ENCODE measurements at places on chromosomes 7 and 10.

GRCh38 chr10:51649064-51649463, 50.3 kb downstream of the CSTF2T start:
- no peak for DNase-seq

- no peak for DNase-seq
Observed at GRCh38 chr10:104253106-104253505, 1.6 kb upstream of the GSTO1 start.

DNA sequence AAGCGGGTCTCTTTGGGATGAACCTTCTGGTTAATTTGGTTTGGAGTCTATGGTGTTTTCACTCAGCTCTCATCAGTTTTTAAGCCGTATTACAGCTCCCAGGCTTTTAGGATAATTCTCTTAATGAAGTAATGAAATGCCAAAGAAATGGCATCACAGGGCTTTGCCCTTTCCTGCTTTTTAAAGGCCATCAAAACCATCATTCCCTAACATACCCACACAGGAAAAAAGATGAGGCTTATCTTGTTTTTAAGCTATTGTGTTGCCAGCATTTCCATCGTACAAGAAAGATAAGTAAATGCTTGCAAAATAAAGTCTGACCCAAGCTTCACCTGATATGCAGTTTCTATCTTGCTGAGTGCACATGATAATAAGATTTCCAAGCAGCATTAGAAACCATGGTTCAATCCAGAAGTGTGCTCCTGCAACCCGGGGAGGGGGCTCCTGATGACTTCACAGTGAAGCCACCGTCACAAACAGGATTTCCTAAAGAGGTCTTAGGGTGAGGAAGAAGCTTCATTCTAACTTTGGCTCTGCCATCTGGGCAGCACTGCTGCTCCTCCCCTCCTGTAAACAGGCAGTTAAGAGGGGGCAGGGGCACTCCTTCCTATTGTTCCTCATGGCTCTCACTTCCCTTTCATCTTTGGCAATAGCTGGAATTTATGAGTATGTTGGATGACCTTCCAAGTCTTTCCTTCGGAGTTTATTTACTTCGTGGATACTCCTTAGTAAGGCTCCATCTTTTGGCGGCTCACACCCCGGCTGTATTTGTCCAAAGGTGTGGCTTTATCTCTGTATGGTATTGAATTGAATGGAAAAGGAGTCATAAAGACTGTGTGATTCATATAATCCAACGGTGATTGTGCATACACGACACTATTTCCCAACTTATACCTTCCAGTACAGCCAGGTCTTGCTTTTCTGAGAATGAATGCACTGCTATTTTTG, 55.2 kb upstream of the FAM133B start:
- DNase-seq = no peak

GRCh38 chr7:4830176-4830575, 31.7 kb downstream of the PAPOLB start:
- DNase-seq = peak; percentile 65

DNA sequence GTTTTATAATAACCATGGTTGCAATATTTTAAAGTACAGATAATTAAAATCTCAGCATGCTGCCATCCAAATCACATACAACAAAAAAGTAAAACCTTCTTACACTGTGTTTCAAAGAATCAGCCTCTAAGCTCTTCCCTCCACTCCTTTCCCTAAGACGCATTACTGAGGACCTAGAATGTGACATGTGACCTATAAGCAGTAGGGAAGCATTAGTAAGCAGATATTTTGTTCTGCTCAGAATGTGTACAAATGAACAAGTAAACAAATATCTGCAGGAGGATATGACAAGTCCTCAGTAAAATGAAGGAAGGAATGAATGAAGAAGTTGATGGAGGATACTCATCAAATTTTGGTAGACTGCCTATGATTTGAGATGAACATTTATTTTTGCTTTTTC, 49.1 kb downstream of the RAB11FIP2 start:
- no peak for DNase-seq

- no peak for DNase-seq
Observed at GRCh38 chr7:107530751-107531150, 33.0 kb downstream of the COG5 start.

GRCh38 chr10:113111260-113111659, 161.2 kb downstream of the TCF7L2 start:
- DNase-seq = no peak

GRCh38 chr10:95440756-95441546, 120.2 kb downstream of the SORBS1 start:
- no peak for DNase-seq

- DNase-seq = no peak
Observed at GRCh38 chr10:112562809-112563663, 116.0 kb downstream of the VTI1A start.

DNA sequence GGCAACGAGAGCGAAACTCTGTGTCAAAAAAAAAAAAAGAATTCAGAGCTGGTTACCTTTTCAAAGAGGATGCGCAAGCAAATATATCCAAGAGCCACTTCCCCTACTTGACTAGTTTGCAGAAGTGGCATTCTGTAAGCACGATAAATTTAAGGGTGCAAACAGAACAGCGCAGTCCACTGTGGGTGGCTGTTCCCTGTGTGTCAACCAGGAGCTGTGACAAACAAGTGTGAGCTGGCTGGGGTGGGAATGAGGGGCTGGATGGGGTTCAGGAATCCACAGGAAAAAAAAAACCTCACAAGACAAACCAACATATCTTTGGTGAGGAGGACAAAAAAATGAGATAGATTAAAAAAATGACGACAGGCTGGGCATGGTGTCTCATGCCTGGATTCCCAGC, 15.9 kb downstream of the GUSB start:
- DNase-seq = no peak

- DNase-seq = no peak
Observed at GRCh38 chr7:2321020-2321419, 6.8 kb upstream of the SNX8 start.

- DNase-seq = no peak
Observed at GRCh38 chr10:60353519-60354258, 36.0 kb downstream of the ANK3 start.

- DNase-seq = no peak
Observed at GRCh38 chr7:102721-103120, 89.7 kb upstream of the FAM20C start.

DNA sequence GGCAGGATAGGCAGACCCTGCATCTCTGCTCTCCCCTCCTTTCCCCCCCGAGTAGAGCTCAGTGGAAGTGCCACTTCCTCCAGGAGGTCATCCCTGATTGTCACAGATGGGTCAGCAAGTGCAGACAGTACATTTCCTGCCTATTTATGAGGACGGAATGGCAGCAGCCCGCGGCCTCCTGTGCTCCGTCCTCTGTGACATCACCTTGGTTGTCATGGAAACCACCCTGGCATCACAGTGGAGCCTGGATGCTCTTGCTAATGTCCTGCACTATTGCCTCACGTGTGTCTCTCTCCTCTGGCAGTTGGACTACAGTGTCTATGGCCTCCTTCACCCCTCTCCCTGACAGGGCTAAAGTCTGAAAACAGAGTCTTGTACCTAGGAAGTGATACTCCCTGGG, 148.6 kb downstream of the SH3PXD2A start:
- DNase-seq = no peak

- no peak for DNase-seq
Observed at GRCh38 chr7:157444843-157445135, 108.0 kb downstream of the DNAJB6 start.

GRCh38 chr10:128898133-128898915, 568.7 kb upstream of the MGMT start:
- DNase-seq = no peak

GRCh38 chr10:128097783-128098182, 28.4 kb downstream of the MKI67 start:
- DNase-seq = no peak

DNA sequence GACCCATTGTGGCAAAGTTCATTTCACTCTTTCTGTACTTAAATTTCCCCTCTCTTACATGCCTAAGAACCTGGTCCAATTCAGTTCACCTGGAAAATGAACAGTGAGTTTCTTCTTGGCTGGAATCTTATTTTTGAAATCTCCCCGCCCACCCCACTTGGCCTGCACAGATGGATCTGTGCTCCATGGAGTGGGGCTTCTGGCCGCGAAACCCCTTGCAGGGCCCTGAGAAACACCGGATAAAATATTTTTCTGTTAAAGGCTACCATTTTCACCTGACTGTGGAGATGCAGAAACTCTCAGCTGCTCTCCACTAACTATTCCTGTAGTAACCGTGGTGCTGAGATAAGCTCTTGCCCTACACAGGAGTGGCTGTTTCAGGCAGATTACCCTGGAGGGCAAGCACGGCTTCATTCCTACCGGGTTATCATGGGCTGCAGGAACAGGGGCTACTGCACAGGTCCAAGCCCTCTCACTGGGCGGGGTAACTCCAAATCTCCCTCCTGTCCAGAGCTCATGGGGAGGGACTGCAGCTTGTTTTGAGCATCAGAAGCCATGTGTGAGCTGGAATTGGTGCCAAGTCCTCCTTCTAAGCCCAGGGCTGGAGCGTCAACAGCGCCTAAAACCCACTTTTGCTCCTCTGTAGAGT, 118.9 kb downstream of the PRPF18 start:
- DNase-seq = no peak

DNA sequence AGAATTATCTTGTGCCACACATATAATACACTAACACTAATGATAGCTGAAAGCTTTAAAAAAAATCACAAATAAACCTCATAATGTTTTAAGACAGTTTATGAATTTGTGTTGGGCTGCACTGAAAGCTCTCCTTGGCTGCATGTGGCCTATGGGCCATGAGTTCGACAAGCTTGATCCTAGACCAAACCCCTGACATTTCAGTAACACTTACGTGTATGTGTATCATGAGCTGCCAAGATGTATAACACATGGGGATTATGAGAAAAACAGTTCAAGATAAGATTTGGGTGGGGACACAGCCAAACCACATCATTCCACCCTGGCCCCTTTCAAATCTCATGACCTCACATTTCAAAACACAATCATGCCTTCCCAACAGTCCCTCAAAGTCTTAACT, 823.8 kb downstream of the PCDH15 start:
- DNase-seq = no peak

- no peak for DNase-seq
Observed at GRCh38 chr10:76523246-76523645, 1091.8 kb downstream of the LRMDA start.

- DNase-seq = no peak
Observed at GRCh38 chr10:75238182-75239095, 2.7 kb upstream of the COMTD1 start.

DNA sequence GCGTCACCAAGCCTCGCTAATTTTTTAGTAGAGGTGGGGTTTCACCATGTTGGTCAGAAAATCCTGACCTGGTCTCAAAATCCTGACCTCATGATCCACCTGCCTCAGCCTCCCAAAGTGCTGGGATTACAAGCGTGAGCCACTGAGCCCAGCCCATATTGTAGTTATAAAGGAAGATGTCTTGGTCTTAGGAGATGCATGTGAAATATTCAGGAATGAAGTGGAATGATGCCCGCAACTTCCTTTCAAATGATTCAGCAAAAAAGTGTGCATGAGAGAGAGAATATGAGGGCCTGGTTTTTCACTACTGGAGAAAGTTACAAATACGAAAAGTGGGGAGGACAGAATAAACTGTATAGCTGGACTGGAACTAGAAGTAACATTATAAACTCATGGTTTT, 15.9 kb downstream of the TMEM209 start:
- no peak for DNase-seq

DNA sequence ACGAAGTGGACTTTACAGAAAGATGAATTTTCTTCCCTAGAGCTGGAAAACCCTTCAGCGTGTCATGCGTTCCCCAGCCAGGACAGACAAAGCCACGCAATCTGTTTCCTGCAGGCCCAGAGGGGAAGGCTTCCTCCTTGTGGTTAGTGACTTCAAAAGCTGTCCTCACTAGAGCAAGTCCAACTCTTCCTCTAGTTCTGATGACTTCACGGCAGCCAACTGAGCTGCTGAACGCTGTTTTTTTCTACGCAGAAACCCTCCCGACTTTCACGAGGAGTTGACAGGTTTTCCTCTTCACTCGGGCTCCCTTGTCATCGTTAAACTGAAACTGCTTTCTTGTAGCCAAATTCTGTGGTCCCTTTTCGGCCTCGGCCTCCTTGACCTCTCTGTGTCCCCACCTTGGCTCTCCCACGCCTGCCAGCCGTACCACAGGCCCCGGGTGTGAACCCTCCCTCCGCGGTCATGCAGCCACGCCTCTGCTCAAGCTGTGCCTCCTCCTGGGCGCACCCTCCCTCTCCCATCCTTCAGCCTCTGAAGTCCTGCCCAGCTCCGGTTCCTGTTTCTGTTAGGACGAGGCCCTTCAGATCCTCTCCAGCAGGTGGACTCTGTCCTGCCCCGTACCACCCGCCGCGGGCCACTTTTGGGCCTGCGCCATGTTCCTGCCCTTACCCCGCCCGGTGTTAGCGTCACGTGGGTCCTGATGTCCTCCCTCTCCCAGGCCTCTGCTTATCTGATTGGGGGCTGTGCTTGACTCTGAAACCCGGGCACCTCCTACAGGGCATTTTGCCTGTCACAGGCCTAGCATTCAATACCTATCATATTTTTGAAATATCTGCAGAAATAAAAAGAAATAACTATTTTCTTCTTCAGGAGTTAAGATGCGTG, 39.3 kb downstream of the CUX1 start:
- DNase-seq = peak; percentile 91

- no peak for DNase-seq
Observed at GRCh38 chr7:34523226-34523918, 134.6 kb upstream of the NPSR1 start.

GRCh38 chr7:106561151-106561550, 99.8 kb downstream of the CCDC71L start:
- DNase-seq = no peak

DNA sequence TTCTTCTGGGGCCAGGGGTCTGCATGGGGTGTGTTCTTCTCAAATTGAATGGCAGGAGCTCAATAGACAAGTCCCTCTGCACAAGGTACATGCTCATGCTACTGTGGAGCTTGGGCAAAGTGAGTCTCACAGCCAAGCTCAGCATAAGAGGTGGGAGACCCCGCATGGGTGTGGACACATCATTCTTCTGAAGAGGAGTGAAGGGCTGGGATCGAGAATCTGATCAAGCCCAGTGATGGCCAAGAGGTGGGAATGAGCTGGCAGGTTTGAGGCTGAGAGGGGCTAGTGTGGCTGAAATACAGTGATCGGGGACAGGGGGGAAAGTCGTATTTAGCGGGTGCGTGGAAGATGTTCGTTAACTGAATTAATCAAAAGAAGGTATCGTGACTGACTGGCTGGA, 32.6 kb downstream of the CDH23 start:
- no peak for DNase-seq

DNA sequence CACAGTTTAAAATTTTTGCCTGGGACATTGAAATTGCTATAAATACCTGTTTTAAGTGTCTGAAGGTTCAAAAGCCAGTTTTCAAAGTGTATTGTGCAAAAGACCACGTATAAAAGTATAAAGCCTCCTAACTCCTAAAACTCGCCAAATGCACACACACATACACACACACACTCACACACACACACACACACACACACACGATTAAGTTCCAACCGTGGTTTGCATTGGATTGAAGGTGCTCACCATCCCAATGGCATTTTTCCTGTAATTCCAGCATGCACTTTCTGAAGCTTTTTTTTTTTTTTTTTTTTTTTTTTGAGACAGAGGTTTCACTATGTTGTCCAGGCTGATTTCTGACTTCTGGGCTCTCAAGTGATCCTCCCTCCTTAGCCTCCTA, 2.8 kb upstream of the RGS10 start:
- DNase-seq = no peak

GRCh38 chr10:60731134-60731885, 47.0 kb upstream of the CDK1 start:
- DNase-seq = peak; percentile 65
